ENCODE measurements at places on chromosomes 7 and 10.

- no peak for DNase-seq
These were observed 31.9 kb downstream of the LRRC18 start for GRCh38 chr10:48907730-48908129.

- DNase-seq: no peak
These were observed 157.0 kb downstream of the PTPN20 start for GRCh38 chr10:47067949-47068940.

DNA sequence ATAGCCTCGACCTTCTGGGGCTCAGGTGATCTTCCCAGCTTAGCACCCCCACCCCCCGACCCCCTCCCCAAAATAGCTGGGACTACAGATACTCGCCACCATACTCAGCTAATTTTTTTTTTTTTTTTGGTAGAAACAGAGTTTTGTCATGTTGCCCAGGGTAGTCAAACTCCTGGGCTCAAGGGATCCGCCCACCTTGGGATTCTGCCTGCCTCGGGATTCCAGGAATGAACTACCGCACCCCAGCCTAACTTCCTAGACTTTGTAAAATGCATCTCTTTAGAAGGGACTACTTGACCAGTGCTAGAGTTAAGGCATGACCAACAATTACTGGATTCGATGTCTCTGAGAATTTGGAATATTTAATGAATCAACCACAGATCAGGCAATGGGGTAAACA is 85.9 kb downstream of the MDFIC start:
- DNase-seq: no peak

GRCh38 chr7:92485267-92485892 is 7.6 kb upstream of the ERVW-1 start:
- no peak for DNase-seq

DNA sequence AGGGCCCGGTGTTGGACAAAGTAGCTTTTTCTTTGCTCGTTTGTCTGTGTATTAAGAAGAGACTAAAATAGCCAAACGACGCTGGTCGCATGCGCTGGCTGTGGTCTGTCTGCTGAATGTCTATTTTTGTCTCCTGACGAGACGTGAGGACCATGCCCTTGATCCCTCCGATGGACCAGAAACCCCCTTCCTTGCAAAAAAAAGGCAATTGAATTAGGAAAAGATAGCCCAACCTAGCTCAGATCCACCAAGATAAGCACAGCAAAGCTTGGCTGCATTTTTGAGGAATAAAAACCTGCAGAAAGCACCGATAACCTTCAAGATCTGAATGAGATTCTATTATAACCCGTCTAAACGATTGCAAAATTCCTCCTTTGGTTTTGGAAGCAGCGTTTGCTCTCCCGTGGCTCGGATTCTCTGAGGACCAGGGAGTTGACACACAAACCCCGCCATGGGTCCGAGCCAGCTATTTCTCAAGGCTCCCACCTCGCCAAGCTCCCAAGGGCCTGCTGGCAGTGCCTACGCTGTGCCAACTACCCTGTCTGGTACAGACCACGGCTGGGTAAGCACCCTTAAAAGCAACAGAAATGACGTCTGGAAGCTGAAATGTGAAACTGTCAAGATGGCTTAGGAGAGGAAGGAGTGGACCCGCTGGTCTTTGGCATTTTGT is 17.7 kb upstream of the TTYH3 start:
- DNase-seq: no peak

DNA sequence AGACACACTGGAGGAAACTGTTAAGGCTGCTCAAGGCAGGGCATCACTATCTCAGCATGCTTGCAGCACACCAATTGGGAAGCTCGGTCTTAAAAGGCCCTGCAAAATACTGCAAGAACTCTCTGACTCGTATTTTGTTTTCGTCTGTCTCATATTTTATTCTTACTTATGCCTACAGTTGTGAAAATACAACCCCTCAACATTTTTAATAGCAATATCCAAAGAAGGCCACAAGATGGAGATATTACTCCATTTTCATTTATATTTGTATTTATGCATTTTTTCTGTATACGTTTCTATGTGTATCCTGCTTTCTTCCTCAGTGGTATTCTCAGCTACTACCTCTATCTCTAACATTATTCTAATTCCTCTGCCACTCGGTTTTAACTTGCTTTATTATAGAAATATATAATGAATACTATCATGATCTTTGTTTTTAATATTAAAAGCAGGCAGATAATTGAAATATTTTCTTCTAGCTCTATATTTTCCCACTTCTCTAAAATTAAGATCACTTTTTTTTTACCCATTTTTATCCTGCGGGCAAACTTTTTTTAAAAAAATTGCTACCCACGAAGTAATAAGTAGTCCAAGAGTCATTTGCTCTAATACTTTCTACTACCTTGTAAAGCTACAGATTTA is 10.0 kb downstream of the DNAJC1 start:
- DNase-seq: no peak

DNA sequence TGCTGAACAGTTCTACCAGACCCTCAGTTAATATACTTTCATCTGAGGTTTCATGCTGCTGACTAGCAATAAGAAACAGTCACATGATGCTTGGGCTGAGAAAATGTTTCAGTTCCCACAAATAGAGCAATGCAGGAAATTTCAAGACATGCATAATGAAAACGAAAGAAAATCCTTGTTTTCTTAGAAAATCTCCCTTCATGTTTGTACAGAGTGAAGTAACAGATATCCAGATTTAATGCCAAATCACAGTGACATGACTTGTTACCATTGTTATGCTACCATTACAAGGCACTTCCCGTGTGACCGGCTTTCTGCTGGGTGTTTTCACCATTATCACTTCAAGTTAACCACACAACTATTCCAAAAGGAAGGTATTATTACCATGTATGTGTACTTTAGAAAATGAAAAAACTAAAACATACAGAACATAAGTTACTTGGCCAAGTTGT is 121.7 kb downstream of the DOCK4 start:
- DNase-seq: no peak

DNA sequence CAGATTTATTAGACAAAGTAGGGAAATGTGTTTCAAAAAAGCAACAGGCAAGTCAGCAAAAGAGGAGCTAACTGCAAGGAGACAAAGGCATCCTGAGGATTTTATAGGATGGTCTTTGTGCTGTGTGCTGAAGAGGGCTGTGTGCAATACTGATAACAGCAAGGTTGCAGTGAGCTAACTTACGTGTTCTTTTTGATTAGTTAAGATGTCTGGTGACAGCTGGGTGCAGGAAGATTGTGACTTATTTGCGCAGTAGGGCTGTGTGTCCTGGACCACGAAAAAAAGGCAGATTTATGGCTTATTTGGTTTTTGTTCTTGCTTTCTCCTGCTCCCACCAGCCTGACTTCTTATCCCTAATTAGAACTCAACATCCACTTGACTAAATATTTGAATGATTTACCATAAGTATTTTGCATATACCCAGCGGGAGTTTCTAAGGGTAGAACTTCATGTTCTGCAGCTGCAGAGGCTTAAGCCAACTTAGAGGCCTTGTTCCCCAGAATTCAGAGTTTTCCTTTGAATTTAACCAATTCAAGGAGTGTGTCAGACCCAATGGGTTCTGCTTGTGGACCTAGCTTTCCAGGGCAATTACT is 119.0 kb downstream of the ANKRD26 start:
- no peak for DNase-seq

DNA sequence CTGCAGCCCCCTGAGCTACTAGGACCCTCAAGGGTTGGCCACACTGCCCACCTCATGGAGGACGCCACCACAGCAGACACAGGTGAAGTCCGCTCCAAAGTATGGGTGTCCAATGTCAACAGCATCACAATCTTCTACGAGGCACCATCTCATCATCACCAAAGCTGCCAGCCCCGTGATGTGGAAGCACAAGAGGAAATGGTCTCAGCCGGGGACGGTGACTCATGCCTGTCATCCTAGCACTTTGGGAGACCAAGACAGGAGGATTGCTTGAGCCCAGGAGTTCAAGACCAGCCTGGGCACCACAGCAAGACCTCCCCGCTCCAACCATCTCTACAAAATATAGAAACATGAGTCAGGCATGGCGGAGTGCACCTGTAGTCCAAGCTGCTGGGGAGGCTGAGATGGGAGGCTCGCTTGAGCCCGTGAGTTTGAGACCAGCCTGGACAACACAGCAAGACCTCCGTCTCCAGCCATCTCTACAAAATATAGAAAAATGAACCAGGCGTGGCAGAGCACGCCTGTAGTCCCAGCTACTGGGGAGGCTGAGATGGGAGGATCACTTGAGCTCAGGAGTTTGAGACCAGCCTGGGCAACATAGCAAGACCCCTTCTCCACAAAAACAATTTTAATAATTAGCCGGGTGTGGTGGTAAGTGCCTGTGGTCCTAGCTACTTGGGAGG is 48.8 kb upstream of the MYL10 start:
- DNase-seq: no peak

GRCh38 chr7:145784809-145785780 is 331.5 kb upstream of the CNTNAP2 start:
- DNase-seq: no peak

GRCh38 chr7:115924411-115924810 is 106.2 kb downstream of the TFEC start:
- DNase-seq: no peak

- no peak for DNase-seq
These were observed 38.2 kb downstream of the ABCB5 start for GRCh38 chr7:20653636-20654035.

GRCh38 chr10:8035006-8035640 is 19.4 kb upstream of the GATA3 start:
- DNase-seq: no peak

GRCh38 chr7:113628948-113629847 is 289.6 kb downstream of the PPP1R3A start:
- DNase-seq: no peak

GRCh38 chr7:120554960-120555571 is 282.1 kb downstream of the KCND2 start:
- no peak for DNase-seq

GRCh38 chr10:30411263-30411662 is 22.7 kb upstream of the MAP3K8 start:
- DNase-seq: no peak

DNA sequence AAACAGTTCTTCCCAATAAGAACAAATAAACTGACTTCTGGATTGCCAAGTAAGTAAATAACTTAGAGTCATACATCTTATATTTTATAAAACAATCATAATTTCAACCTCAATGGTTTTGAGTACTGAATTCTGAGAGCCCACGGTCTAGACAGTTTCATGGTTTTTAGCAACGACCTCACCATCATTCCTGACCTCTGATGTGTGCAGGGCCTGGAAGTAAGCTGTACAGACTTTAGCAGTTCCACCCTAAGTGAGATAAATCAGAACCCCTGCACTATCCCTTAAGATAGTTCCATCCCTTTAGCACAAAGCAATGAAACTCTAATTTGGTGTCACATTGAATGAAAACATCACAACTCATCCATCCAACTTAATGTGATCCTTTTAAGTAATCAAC is 86.0 kb downstream of the NEBL start:
- DNase-seq: no peak

DNA sequence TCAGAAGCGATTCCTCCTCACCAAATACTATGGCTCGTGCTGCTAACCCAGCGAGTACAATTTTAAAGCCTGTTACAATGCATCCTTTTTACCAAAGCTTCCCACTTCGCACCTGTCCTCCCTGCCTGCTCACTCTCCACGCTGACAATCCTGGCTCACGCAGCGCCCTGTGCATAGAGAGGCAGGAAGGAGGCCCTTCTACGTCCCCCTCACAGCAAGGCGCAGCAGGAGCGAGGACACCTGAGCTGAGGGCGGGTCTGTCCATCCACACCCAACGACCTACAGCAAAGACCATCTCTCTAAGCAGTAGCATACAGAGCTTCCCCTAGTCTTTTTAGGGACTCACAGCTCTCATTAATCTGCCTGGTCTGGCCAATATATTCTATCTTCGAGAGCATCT is 46.0 kb downstream of the MKI67 start:
- DNase-seq: no peak

GRCh38 chr7:159017741-159018140 is 126.9 kb downstream of the VIPR2 start:
- DNase-seq: no peak

DNA sequence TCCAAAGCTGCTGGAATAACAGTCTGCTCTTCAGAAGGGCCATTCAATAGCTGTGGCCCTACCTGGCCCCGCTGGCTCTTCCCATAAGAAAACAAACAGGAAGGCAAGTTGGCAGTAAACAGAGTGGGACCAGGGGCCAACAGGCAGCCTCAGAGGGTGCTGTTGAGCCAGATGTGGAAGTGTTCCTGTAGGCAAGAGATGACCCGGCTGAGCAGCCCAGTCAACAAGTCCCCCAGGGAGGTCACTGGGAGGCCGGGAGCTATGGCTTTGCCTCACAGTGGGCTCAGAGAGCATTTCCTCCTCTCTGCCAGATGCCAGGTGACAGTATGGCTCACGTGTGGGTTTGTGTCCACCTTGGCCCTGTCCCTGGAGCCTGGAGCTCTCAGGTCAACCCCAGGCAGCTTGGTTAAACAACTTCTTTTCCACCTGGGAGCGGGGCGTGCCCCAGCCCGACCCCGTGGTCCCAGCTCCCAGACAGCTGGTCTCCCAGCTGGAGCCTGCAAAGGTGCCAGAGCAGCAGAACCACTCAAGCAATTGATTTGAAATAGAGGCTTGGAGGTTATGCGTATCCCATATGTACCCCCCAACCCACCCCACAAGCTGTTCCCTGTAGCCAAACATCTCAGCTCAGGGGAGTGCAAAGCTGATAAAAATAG is 33.8 kb upstream of the LOXL4 start:
- DNase-seq: no peak

- DNase-seq: no peak
These were observed 70.0 kb upstream of the INSYN2A start for GRCh38 chr10:127266431-127266830.

DNA sequence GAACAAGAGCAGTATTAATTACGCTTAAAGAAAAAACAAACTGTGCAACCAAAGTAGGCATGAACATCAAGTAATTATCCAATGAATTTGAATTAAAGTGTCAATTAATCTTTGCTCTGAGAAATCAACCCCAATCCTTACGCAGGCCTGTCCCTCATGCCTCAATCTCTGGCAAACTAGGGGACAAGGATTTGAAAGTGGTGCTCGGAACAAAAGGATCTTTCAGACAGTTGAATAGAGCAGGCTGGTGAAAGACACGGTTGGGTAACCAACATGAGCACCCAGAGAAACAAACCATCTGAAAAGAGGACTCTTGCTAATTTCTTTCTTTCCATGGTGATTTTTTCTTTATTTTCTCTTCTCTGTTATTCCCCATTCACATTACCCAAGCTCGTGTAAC is 203.5 kb upstream of the PHF14 start:
- DNase-seq: no peak

GRCh38 chr7:27116031-27116961 is 13.8 kb upstream of the HOXA2 start:
- no peak for DNase-seq

- no peak for DNase-seq
These were observed 3.8 kb upstream of the DMTF1 start for GRCh38 chr7:87148332-87148955.

DNA sequence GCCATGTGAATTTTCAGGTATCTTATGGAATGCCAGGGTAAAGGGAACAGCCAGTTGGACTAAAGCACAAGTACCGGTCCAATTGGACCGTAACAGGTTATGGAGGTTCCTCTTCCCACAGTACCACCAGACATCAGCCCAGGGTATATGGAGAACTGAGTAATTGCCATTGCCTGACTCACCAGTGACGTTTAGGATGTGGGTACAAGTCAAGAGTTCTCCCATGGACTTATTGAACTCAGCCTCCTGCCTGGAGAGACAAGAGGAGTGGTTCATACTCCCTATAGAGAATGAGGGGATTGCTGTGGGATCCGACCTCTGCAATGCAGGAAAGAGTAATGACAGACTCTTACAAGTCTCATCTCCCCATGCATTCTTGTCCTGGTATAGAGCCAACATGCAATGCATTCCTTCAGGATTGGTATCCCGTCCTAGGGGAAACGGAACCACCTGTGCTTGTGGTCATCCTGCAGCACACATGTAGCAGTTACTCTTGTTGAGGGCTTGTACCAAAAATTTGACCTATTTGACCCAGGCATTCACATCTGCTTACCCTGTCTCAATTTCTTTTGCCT is 30.7 kb upstream of the ELOVL3 start:
- DNase-seq: no peak

All from stimulated activated CD4-positive, alpha-beta T cell treated with anti-CD3 and anti-CD28 coated beads, TNF-alpha, amount 100 ng/mL, for 1 hour (primary cell).